ENCODE measurements at places on chromosomes 2 and 18. TPM values are rescaled to one million over a fixed set of nuclear protein-coding genes. Genes with fewer than 3 reads are reported as not detected.
A peak's percentile ranks its signal among the peaks of the same experiment; 100 is the strongest.

Gene PAX3
- polyA plus RNA-seq, result 0.03 TPM

Gene ABCG8
- polyA plus RNA-seq, result 24.3 TPM

Gene CTLA4
- polyA plus RNA-seq, result 0.33 TPM

Gene EDAR
- 2.0 TPM for polyA plus RNA-seq

Gene SPP2
- polyA plus RNA-seq, result 0.06 TPM

Gene LRP2
- polyA plus RNA-seq, result 4.4 TPM

Gene PARD3B
- polyA plus RNA-seq, result 14.0 TPM

Gene DIPK1C
- 0.33 TPM for polyA plus RNA-seq

- DNase-seq, result no peak
- no peaks in the 10 kb centered on the region for H3K27me3 ChIP-seq
- no peaks in the 10 kb centered on the region for H3K36me3 ChIP-seq
- H3K4me1 ChIP-seq, result no peaks in the 10 kb centered on the region
Observed at GRCh38 chr2:28101892-28102291, 211.4 kb downstream of the BABAM2 start.

DNA sequence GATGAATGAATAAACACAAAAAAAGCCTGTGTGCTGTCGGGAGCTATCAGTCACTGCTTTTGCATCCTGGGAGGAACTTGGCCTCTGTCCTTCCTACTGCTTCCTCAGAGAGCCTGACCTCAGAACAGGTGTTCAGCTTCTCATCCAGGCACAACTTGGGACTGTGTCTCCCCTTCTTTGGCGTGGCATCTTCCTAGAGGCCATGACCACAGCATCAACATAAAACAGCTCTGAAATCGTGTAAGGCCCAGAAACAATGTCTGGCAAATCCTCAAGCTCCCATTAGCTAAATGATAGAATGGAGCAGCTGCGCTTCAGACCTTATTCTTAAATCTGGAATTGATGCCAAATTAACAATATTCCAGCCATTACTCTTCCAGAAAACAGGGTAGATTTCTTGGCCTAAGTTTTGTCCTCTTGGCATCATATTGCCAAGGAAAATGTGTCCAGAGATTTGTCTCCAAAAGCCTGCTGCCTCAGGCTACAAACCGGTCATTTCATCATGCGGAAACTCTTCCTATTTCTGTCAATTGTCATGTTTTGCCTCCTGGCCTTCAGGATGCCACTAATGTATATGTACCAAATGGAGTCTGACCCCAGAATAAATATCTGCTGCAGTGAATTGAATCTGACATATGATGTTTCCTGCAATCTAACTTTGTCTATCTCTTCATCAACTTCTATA lies 53.2 kb upstream of the RAB27B start:
- no peaks in the 10 kb centered on the region for H3K4me1 ChIP-seq
- no peak for DNase-seq
- H3K27ac ChIP-seq, result no peak overlapping the region
- H3K4me3 ChIP-seq, result no peak overlapping the region

GRCh38 chr2:95311815-95312542 lies 14.8 kb downstream of the KCNIP3 start:
- H3K4me3 ChIP-seq, result no peak overlapping the region
- no peaks in the 10 kb centered on the region for H3K36me3 ChIP-seq
- no peak for DNase-seq

- no peaks in the 10 kb centered on the region for H3K36me3 ChIP-seq
- no peak overlapping the region for H3K4me3 ChIP-seq
- H3K27ac ChIP-seq, result no peak overlapping the region
- no peak for DNase-seq
- no peaks in the 10 kb centered on the region for H3K27me3 ChIP-seq
- no peaks in the 10 kb centered on the region for H3K4me1 ChIP-seq
Observed at GRCh38 chr2:230589025-230589424, 123.6 kb upstream of the CAB39 start.

GRCh38 chr2:222952204-222952603 lies 91.4 kb downstream of the ACSL3 start:
- no peak overlapping the region for H3K4me3 ChIP-seq
- peaks cover 4% of the 10 kb centered on the region for H3K27me3 ChIP-seq
- no peaks in the 10 kb centered on the region for H3K36me3 ChIP-seq
- DNase-seq, result peak; percentile 12

- peak; percentile 47 for DNase-seq
- no peaks in the 10 kb centered on the region for H3K36me3 ChIP-seq
- H3K27me3 ChIP-seq, result peaks cover 2% of the 10 kb centered on the region
- no peaks in the 10 kb centered on the region for H3K4me1 ChIP-seq
- no peak overlapping the region for H3K4me3 ChIP-seq
Observed at GRCh38 chr2:30862054-30862651, 54.9 kb upstream of the CAPN13 start.

GRCh38 chr18:8656232-8656631 lies 47.0 kb downstream of the RAB12 start:
- no peak overlapping the region for H3K27ac ChIP-seq
- no peaks in the 10 kb centered on the region for H3K27me3 ChIP-seq
- H3K4me1 ChIP-seq, result no peaks in the 10 kb centered on the region
- no peaks in the 10 kb centered on the region for H3K36me3 ChIP-seq
- no peak for DNase-seq
- no peak overlapping the region for H3K4me3 ChIP-seq

GRCh38 chr2:194674043-194674442 lies 983.0 kb upstream of the SLC39A10 start:
- no peaks in the 10 kb centered on the region for H3K4me1 ChIP-seq
- H3K27me3 ChIP-seq, result no peaks in the 10 kb centered on the region
- DNase-seq, result no peak
- no peak overlapping the region for H3K27ac ChIP-seq
- no peak overlapping the region for H3K4me3 ChIP-seq
- no peaks in the 10 kb centered on the region for H3K36me3 ChIP-seq

- no peaks in the 10 kb centered on the region for H3K27me3 ChIP-seq
- no peak overlapping the region for H3K4me3 ChIP-seq
- H3K27ac ChIP-seq, result no peak overlapping the region
- no peaks in the 10 kb centered on the region for H3K4me1 ChIP-seq
- H3K36me3 ChIP-seq, result no peaks in the 10 kb centered on the region
Observed at GRCh38 chr18:65737471-65737955, 13.3 kb upstream of the CDH7 start.

DNA sequence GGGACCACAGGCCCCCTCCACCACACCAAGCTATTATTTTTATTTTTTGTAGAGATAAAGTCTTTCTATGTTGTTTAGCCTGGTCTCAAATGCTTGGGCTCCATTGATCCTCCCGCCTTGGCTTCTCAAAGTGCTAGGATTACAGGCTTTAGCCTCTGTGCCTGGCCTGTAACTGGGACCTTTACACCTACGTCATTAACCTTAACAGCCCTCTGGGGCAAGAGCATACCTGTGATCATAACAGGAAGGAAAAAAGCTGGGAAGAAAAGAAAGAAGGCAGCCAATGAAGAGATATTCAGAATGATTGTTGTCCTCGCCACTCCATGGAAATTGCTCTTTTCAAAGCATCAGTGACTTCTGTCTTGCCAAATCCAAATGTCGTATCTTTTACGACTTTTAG lies 338.2 kb downstream of the LRRTM1 start:
- no peak for DNase-seq
- no peak overlapping the region for H3K4me3 ChIP-seq
- no peaks in the 10 kb centered on the region for H3K36me3 ChIP-seq
- H3K4me1 ChIP-seq, result peaks cover 3% of the 10 kb centered on the region

- H3K36me3 ChIP-seq, result no peaks in the 10 kb centered on the region
- no peak overlapping the region for H3K4me3 ChIP-seq
- H3K4me1 ChIP-seq, result no peaks in the 10 kb centered on the region
- no peak for DNase-seq
- no peak overlapping the region for H3K27ac ChIP-seq
Observed at GRCh38 chr2:225766431-225766830, 366.9 kb downstream of the NYAP2 start.

DNA sequence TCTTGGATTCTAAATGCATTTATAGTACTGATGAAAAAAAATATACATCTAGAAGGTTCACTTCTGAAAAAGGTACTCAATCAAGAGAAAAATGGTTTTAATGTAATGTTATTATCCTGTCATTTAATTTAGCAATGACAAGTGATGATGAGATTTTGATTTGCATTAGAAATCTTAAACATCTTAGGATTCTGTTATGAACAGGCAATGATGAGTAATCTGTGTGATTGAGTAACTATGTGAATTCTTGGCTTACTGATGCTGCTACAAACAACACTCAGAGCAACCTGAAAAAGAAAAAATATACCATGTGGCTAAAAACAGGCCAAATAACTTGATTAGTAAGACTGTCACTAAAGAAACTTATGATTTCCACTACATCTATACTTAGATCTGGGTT lies 30.1 kb downstream of the RBKS start:
- no peak overlapping the region for H3K27ac ChIP-seq
- no peaks in the 10 kb centered on the region for H3K4me1 ChIP-seq
- no peak for DNase-seq
- no peaks in the 10 kb centered on the region for H3K27me3 ChIP-seq
- no peak overlapping the region for H3K4me3 ChIP-seq
- peaks cover 2% of the 10 kb centered on the region for H3K36me3 ChIP-seq

DNA sequence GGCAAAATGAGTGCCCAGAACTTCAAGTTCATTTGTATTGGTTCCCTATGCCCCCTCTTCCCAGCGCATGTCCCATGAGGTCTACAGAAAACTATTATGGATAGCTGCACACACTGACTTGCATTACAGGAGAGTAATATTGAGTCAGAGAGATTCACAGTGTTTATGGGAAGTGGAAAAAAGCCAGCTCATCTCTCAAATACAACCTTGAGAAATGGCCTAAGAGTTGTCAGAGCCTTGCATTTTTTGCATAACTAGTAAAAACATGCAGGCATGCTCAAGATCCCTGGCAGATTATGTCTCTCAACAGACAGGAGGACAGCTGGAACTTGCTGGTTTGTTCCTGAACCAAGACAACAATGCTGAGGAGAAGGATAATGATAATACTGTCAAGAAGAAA lies 1292.8 kb downstream of the DSC3 start:
- no peaks in the 10 kb centered on the region for H3K36me3 ChIP-seq
- no peak overlapping the region for H3K4me3 ChIP-seq
- no peaks in the 10 kb centered on the region for H3K27me3 ChIP-seq

DNA sequence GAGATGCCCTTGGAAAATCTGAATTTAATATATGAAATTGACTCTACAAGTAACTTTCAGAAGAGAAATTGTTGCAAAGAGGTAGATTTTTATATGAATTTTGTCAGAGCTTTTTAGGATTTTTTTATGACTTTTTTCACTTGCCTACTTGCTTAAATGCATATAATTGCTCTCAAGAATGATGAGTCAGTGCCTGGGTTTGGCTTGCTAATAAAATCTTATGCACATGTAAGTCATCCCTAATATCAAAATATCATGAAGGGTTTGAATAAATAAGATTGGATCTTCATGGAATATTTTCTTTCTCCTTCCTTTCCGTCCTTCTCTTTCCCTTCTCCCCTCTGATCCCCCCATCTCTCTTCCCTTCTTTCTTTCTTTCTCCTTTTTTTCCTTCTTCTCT lies 354.1 kb downstream of the TXNL1 start:
- H3K27me3 ChIP-seq, result no peaks in the 10 kb centered on the region
- H3K4me3 ChIP-seq, result no peak overlapping the region
- no peak overlapping the region for H3K27ac ChIP-seq
- no peaks in the 10 kb centered on the region for H3K4me1 ChIP-seq

DNA sequence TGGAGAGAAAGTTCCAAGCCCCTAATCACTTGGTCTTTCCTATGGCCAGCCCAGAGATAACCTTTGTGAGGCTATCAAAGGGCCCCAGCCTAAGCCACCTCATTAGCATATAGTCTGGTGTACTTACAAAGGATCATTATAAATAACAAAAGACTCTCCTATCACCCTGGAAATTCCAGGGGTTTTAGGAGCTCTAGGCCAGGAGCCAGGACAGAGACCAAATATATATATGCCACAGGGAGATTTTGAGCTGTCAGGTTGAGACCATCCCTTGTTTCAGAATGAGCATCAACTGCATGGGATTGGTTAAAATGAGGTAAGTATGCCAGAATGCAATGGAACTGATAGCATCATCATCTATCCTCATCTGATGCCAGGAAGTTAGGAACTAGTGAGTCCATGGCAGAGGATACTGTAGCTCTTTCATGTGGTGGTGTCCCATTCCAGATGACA lies 32.1 kb upstream of the CHRNA1 start:
- no peak overlapping the region for H3K27ac ChIP-seq
- no peaks in the 10 kb centered on the region for H3K4me1 ChIP-seq
- no peak for DNase-seq
- H3K4me3 ChIP-seq, result no peak overlapping the region

DNA sequence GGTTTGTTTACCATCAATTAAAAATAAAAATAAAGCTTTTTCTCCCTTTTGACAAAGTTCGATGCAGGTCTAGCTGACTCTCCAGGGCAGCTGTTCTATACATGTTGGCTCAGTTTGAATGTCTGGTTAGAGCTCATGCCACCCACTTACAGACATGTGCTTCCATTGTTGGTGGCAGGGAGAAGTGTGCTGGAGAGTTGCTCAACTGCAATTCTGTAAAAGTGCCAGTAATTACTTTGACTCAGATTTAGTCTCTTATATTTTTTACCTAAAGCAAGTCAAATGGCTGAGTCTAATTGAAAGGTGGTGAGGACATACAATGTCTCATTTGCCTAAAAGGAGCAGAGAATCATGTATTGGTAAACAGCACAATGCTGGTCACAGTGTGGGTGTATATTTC lies 609.1 kb upstream of the SYT4 start:
- no peak for DNase-seq
- no peak overlapping the region for H3K27ac ChIP-seq
- H3K27me3 ChIP-seq, result no peaks in the 10 kb centered on the region
- H3K4me1 ChIP-seq, result no peaks in the 10 kb centered on the region
- H3K4me3 ChIP-seq, result no peak overlapping the region
- H3K36me3 ChIP-seq, result no peaks in the 10 kb centered on the region

DNA sequence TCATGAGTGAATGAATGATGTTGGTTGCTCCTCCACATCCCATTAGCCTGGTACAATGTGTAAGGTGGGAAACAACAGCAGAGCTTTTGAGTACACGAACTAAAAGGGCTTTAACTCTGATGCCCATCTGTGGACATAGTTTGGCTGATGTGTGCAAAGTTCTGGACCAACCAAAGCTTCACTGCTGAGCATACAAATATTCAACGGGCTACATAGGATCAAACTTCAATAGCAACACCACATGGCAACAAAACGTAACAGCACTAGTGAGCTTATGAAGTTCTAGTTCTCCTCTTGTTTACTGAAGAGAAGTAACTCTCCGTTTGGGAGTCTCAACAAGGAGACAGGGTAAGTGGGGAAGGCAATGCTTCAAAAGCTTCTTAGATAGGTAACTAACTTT lies 20.4 kb downstream of the STAM2 start:
- H3K4me1 ChIP-seq, result no peaks in the 10 kb centered on the region
- H3K27ac ChIP-seq, result no peak overlapping the region
- no peak for DNase-seq
- H3K27me3 ChIP-seq, result no peaks in the 10 kb centered on the region

DNA sequence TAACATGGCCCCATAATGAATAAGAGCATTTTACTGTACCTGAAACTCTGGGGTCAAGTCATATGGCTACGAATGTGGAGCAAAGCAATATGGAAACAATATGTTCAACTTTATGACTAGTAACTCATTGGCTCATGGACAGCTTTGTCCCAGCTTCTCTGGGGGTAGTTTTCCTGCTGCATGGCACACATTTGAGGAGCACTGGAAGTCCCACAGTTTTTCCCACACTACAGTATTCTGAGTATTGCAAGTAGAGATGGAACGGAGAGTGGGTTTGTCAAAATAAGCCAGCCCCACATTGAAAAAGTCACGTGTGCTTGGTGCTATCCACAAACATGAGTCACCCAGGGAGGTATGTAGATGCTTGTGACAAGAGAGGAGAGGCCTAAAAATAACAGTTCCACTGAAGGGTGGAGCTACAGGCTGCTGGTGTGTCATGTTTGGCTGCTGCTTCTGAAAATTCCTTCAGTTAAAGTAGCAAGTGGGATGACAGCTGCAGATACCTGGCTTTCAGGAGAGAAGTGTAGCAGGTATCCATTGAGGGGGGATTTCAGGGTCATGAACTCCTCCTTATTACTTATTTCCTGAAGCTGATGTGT lies 48.2 kb upstream of the CTAGE1 start:
- peak; percentile 49 for DNase-seq
- H3K27me3 ChIP-seq, result no peaks in the 10 kb centered on the region
- peak overlapping the region; percentile 54 for H3K27ac ChIP-seq
- H3K36me3 ChIP-seq, result no peaks in the 10 kb centered on the region

Measured in large intestine (tissue), 12 donors.